ENCODE measurements at places on chromosomes 11 and 22. TPM values are rescaled to one million over a fixed set of nuclear protein-coding genes. Genes with fewer than 3 reads are reported as not detected.

DNA sequence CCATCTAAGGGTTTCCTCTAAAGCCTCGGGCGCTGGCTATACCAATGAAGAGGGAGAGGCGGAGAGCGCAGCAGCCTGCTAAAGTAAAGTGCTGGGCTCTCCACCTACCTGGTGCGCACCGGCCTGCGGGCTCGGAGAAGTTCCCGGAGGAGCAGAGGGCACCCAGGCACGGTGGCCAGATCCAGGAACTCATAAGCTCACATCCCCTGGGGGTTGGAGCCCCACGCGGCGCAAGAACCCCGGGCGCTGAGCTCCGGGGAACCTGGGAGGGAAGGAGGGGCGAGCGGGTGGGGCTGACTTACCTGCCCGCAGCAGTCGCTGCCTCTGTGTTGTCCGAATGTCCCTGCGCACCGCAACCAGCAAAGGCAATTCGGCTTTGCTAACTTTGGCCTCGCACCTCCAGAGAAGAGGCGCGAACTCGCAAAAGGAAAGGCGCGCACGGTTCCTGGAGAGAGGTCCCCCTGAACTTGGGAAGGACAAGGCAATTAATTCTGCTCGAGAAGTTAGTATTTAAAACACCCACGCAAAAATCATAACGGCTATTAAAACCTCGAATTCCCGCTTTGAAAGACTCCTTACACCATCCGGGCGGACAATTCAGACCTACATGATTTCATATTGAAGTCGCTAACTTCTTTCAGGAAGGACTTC, 127.6 kb upstream of the C11orf58 start:
- no peak for DNase-seq

DNA sequence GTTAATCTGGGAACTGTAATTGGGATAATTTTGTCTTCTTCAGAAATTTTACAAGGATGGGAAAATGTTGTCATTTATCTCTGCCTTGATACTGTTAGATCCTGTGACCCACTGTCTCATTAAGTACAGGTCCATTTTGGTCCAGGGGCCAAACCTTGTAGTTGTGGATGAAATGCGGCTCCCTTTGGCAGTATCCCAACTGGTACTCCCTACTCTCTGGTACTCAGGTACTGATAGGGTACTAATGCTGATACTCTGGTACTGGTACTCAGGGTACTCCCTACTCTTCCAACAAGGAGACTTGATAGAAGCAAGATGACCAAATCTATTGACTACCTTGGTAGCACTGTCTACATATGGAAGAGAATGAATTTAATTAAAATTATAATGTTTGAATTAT, 97.9 kb downstream of the GRAMD1B start:
- DNase-seq = no peak

DNA sequence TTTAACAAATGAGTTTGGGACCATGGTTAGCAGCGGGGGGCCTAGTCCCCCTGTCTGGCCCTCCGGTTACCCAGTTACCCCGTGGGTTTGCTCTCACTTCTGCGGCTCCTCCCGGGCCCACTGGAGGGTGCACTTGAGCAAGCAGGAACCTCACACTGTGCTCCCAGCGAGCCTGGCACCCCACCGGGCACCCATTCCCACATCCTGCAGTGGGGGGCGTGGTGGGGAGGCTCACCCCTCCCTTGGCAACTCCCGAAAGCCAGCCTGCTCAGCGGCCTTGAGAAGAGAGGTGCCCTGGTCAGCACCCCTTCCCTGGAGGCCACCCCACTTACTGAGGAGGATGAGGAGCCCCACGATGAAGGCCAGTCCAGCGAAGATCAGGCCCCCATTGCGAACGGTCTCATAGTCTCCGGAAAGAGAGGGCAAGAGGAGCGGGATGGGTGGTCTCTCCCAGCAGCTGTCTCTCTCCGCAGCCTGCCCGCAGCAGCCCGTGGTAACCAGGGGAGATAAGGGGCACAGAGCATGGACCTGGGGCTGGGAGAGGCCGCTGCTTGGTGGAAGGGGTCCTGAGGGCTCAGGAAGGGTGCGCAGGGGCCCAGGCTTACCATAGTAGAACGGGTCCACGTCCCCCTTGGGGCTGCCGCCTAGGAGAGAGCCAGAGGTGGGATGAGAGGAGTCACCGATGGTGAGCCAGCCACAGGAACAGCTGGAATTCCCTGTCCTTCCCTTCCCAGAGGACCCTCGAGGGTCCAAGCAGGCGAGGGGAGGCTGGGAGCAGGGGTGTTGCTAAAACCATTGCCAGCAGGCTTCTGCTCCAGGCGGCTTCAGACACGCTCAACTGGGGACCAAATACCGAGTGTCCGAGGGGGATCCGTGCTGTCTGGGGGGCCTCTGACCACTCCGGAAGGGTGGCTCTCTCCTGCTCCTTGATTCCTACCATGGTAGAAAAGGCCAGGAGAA, 2.2 kb downstream of the FXYD2 start:
- DNase-seq = no peak

DNA sequence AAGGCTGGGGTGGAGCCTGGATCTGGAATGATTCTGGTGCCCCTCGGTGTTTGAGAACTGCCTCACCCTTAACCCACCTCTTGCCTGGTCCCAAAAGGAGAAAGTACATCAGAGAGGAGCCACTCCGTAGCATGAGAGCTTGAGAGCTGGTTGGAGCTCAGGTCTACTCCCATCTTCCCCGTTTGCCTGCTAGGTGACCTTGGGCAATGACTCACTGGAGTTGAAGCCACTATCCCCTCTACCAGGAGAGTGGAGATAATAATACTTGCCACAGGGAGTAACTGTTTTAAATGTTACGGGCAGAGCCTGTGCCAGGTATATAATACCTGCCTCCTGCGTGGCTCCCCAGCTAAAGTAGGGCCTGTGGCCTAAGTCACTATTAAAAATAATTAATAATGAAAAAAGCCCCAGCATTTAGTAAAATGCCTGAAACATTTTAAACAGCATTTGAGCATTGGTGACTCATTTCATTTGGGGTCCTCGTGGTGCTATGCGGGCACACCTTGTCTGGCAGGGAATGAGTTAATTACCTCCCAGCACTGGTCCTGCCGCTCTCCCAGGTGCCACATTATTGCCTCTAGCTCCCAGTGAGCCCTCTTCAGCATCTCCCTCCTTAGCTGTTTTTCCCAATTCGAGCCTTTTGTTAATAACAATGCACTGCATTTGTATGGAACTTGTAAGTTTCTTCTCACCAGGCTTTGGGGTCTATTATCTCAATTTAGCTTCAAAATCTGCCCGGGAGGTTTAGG, 22.5 kb downstream of the CYTH4 start:
- no peak for DNase-seq

Gene KLHDC7B
- total RNA-seq = 0.30 TPM

Gene GAL
- total RNA-seq = 5.3 TPM

DNA sequence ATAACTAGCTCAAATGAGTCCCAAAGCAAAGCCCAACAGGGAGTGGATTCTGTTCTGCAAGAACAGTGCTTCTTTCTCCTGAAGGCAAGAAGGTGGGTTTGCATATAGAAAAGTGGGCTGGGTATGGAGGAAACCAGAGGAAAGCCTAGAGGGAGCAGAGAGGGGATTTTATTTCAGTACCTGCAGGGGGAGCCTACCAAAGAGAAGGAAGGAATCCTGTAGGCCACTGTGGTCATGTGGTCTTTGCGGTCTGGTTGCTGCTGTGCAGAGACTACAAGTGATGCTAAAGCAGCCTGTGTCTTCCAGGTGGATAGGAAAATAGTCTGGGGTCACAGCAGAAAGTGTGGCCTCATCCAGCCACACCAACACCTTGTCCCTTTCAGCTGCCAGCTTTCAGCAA, 33.2 kb upstream of the ZBTB16 start:
- DNase-seq = no peak

DNA sequence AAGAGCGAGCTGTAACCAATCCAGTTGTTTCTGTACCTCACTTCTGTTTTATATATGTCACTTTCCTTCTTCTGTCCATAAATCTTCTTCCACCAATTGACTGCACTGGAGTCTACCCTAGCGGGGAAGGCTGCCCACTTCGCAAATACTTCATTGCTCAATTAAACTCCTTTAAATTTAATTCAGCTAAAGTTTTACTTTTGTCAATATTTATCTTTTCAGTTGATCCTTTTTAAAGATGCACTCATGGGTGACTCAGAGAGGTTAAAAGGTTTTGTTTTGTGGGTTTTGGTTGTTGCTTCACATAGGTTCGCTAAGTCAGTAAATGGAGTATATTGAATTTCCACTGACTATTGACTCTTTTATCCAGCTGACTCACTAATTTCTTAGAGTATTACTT, 597.2 kb downstream of the DLG2 start:
- DNase-seq = no peak

Gene OR6T1
- not detected for total RNA-seq

DNA sequence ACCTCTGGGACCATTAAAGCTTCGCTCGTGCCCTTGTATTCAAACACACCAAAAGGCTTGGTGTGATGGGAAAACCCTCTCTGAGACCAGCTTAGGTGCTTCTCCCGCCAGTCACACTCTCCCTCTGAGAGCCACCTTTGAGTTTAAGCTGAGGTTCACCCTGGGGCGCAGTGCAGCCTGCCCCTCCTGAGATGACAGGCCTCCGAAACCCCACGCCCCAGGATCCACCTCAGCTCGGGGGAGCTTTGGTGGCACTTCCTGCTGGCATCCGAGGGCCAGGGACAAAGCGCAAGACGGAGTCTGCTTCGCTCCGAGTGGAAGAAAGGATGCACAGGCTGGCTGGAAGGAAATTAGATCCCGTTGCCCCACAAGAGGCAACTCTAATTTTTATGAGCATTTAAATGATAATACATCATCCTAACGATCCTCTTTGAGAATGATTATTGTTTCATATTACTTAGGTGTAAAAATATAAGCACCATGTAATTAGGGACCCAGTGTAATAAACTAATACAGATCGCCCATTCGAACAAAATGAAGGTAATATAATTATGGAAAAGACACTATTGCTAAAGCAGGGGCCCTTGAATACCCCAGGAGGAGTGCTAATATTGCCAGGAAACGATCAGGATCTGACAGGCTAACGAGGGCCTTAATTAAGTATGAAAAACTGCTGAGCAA, 134.7 kb downstream of the CEP164 start:
- DNase-seq = no peak

Gene OR51I1
- 0.59 TPM for total RNA-seq

Gene TIGD3
- 0.20 TPM for total RNA-seq

Gene TRPM5
- under 0.01 TPM for total RNA-seq

- no peak for DNase-seq
Measured at GRCh38 chr11:1302041-1302460, 7.4 kb downstream of the TOLLIP start.
